ENCODE measurements at places on chromosomes 3 and 15.

DNA sequence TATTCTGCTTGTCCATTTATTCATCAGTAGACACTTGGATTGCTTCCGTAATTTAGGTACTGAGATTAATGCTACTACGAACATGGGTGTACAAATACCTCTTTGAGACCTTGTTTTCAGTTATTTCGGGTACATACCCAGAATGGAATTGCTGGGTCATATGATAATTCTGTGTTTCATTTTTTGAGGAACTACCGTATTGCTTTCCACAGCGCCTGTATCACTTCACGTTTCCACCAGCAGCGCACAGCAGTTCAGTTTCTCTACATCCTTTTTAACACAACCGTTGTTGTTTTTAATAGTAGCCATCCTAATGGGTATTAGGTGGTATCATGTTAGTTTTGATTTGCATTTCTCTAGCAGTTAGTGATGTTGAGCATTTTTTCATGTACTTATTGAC, 9.5 kb downstream of the PAK2 start:
- DNase-seq = no peak

GRCh38 chr3:149813367-149814281, 609 bp downstream of the RNF13 start:
- peak; percentile 32 for DNase-seq

DNA sequence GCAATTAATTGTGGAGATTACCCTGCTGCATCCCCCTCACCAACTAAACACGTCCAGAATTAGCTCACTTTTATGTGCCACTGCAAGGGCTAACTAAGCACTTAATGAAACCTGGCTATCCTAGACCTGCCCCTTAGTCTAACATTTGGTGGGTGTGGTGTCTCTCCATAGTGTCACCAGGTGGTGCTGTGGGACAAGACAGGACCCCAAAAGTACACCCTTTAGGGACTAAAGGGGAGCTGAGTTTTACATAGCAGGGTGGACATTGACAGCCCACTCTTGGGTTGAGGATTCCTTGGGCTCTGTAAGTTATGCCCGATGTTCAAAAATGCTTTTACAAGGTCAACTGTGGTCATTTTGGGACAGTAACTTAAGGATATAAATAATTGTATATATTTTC, 5.7 kb downstream of the DUT start:
- peak; percentile 10 for DNase-seq

DNA sequence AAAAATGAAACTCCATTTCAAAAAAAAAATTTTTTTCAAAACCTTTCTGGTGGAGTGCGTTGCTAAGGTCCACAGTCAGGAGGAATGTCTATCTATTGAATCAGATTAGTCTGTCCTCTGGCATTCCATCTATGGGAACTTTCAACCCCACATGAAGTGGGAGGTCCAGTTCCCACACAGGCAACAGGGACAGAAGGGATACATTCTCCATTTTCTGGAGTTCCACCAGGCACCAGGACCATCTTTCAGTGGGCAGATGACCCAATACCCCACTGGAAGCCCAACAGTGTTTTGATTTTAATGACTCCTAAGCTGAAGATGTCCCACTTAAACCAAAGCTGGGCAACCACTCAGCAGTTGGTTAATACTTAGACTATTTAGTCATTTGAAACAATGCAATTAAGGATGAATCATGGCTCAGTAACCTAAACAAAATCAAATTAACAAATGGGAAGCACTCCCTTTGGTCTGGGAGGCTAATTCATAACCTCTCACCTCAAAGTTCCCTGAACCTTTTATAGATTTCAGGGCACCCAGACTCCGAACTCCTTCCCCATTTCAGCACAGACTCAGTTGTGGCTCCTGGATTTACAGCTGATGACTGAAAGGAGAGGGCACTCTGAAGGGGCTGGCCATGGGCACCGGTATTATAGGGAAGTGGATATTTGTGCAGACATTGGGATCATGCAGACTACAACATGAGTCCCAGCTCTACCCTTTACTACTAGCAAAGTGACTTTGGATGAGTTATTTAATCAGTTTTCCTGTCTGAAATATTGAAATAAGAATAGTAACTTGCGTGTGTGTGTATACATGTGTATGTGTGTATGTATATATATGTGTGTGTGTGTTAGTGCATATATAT, 264.3 kb upstream of the LRTM1 start:
- no peak for DNase-seq

DNA sequence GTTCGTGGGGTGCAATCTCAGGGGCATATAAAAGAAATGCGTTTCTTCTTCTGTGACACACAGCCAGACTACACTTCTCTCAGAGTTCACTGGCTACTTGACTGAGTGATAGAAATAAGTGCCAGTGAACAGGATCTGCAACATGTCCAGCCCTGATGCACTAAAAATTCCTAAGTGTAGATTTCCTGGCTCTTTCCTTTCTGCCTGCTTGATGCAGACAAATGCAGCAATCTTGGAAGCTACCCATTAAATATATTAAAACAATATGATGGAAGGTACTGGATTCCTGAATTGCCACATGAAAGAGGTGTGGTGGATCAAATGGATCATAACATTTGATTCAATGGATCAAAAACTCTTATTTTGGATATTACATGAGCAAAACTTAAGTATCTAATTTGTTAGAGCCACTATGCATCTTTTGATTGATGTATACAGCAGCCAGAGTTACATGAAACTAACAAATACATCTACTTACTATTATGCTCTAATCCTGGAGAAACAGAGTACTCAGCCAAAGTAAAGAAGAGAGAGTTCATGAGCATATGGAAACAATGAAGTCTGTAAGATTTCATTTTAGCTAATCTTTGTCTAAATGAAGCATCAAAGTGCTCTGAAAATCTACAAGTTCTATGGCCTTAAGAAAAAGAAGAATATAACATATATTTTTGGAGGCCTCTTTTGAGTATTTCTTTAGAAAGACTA, 222.6 kb downstream of the ZNF385D start:
- no peak for DNase-seq

Measured in NCI-H2171 treated with DMSO at 0.1 percent for 48 hours (cell line).